ENCODE measurements at places on chromosomes 5 and 9.

DNA sequence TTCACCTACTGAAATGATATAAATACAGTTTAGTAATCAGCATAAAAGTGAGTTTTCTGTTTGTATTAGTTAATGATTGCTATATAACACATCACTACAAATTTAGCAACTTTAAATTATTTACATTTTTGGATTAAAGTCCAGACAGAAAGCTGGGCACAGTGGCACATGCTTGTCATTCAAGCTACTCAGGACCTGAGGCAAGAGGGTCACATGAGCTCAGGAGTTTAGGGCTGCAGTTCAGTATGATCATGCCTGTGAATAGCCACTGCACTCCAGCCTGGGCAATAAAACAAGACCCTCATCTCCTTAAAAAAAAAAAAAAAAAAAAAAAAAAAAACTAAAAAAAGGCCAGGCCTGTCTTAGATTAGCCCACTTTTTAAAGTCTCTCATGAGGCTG is 273.6 kb upstream of the CTNND2 start:
- no peak for DNase-seq

GRCh38 chr5:10868956-10869355 is 107.9 kb upstream of the DAP start:
- no peak for DNase-seq

DNA sequence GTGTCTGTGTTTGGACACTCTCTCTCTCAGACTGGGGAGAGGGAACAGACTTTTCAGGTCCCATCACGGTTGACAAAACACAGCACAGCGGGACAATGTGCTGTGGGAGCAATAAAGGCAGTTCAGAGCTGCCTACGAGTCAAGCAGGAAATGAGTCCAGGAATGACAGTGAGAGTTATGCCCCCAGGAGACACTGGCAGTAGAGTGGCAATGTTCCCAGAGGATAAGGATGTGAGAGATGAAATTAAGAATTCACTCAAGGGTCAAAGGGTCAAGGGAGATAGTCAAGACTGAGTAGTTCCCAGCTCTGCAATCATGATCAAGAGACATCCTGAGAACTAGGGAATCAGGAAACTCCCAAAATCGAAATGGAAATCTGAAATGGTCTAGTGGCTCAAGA is 156.1 kb downstream of the LURAP1L start:
- no peak for DNase-seq

DNA sequence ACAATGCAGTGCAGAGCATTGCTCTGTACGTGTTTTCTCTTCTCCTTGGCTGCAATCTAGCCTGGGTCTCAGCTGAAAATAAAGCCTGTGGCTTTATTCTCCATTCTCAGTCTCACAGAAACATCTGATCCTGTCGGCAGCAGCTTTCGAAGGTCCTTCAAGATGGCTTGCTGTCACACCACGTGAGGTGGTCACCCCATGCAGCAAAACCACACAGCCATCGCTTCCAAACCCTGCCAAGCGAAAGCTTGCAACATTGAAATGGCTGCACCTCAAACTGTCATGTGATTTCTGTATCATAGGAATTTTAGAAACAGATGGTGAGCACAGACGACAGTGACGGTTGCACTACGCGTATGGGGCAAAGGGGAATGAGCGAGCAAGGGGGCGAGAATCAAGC is 98.5 kb upstream of the SMARCA2 start:
- no peak for DNase-seq

GRCh38 chr9:120928483-120929228 is 2.1 kb upstream of the TRAF1 start:
- DNase-seq: peak; percentile 74

DNA sequence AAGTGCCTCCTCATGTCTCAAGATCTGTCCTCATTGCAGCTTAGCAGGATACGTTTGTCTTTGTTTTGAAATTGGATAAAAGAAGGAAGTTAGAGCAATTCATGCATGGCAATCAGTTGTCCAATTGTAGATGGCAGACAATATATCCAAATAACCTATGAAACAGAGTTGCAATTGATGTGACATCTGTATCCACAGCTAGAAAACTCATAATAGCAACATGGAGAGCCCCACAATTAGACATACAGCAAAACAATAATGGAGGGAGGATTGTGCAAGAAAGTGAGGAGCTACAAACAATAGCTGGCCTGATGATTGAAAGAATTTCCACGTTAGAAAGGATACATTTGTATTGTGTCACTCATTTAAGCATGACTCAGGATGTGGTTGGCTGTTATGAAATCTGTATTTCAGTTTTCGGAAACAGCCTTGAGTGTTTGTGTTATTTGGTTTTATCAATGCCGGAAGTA is 132.0 kb downstream of the FAM174A start:
- no peak for DNase-seq
